ENCODE measurements at places on chromosomes 16 and 17. TPM values are rescaled to one million over a fixed set of nuclear protein-coding genes. Genes with fewer than 3 reads are reported as not detected.

The KDM6B gene
- total RNA-seq, result 34.9 TPM

The MYOCD gene
- not detected for total RNA-seq

DNA sequence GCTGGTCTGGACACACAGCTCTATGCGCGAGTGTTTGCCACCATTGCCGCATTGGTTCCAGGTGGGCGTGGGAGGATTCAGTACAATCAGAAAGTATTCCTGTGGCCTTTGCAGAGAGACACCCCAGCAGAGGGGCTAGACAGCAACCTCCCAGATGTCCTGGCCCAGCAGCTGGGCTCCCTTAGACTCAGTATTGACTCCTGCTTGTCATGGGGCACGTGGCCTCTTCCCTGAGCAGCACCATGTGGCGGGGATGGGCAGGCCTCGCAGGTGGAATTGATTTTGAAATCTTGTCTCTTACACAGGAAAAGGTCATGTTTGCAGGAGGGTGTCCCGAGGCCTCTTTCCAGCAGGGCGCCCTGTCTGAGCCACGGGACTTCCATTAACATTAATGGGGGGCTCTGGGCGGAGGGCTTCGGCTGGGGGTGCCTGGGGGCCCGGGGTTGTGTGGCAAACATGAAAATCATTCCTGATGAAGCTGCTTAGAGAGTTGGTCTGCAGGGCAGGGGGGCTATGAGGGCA, 96.4 kb downstream of the C16orf78 start:
- peak; percentile 28 for DNase-seq

- peak; percentile 18 for DNase-seq
Observed at GRCh38 chr17:2302778-2303203, 794 bp downstream of the SMG6 start.

DNA sequence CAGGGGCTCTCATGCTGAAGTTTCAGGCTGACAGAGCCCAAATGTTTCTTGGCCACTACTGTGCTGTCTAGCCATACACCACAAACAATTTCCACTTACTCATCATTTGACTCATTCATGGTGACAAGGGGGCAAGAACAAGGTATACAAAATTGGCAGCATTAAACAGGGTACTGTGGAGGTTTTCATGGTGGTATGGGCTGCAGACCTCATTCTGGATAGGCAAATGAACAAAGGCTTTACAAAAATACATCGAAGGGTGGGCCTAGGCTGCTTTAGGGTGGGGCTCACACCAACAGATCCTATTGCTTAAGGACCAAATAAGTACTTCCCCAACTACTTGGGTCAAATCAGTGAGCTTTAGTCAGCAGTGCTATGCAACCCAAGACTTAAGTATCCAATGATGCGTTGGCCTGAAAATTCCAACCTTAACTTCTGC, 53.0 kb downstream of the N4BP1 start:
- no peak for DNase-seq

Measured in activated naive CD4-positive, alpha-beta T cell treated with anti-CD3 and anti-CD28 coated beads, Interleukin-2, amount 50 U/mL, for 72 hours (primary cell).